Stimulated activated effector memory CD8-positive, alpha-beta T cell treated with anti-CD3 and anti-CD28 coated beads, Interleukin-12 subunit alpha, Interleukin-12 subunit beta, amount 100 ng/mL, for 72 hours (primary cell): ENCODE measurements at places on chromosomes 2 and 18.

DNA sequence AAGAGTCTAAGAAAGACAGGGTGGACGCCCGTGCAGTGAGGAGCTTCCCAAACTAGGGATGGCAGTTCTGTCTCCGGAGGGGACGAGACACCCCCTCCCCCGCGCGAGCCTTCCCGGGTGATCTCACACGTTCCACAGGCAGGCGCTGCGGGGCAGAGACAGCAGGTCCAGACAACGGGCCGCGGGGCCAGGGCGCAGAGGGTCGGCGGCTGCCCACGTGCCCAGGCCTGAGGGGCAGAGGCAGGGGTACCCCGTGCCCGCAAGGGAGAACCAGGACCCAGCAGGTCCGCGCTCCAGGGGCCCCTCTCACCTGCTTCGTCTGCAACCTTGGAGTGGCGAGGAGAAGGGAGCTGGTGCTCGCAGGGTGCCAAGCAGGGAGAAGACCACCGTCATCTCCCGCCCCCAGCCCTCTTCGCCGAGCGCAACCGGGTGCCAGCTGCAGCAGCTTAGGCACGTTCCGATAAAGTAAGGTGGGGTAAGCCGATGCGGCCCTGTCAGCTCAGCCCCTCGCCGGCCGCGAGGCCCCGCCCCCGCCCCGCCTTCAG, at the start of gene GPR155:
GPR155 (minus strand) TSS at position 467 of the 545 bp plus-strand sequence. CDS start 5,073 bp downstream, outside the sequence.
- no peak for DNase-seq

DNA sequence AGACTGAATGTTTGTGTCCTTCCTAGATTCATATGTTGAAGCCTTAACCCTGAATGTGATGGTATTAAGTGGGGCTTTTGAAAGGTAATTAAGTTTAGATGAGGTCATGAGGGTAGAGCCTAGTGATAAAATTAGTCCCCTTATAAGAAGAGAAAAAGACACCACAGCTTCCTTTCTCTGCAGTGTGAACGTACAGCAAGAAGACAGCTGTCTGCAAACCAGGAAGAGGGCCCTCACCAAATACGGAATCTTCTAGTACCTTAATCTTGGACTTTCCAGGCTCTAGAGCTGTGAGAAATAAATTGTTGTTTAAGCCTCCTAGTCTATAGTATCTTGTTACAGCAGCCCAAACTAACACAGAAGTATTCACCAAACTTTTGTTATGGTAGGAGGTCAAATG, 57.1 kb upstream of the CYTIP start:
- no peak for DNase-seq

- no peak for DNase-seq
Observed at GRCh38 chr2:74872389-74872836, 38.5 kb downstream of the HK2 start.

- no peak for DNase-seq
Observed at GRCh38 chr2:240687741-240688552, 3.7 kb upstream of the AQP12A start.

GRCh38 chr2:157627594-157628476, 829 bp downstream of the ACVR1C start:
- DNase-seq = peak; percentile 11

- no peak for DNase-seq
Observed at GRCh38 chr2:27708666-27709065, 45.0 kb downstream of the SLC4A1AP start.

GRCh38 chr2:142321706-142322280, 191.0 kb upstream of the LRP1B start:
- no peak for DNase-seq

- DNase-seq = no peak
Observed at GRCh38 chr18:35141567-35142274, 99.1 kb upstream of the ZNF397 start.

DNA sequence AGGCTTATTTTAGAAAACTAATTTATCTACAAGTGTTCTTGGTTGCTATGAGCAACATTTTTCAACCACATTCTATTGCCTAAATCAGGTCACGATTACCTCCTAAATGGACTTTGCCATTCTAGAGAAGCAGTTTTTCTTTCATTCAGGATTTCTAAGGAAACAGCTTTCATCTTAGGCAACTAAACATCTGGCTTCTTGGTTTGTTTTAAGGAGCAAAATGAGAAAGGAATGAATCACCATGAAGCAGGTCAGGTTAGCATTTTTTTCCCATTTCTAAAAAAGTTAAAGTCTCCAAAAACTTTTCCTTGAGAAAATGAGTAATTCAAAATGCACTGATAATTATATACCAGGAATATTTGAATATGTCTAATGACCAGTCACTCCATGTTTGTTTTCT, 114.8 kb downstream of the GAREM1 start:
- no peak for DNase-seq

- DNase-seq = no peak
Observed at GRCh38 chr2:99468155-99468554, 21.7 kb downstream of the REV1 start.

- DNase-seq = no peak
Observed at GRCh38 chr2:45182667-45183295, 173.5 kb upstream of the SIX2 start.

DNA sequence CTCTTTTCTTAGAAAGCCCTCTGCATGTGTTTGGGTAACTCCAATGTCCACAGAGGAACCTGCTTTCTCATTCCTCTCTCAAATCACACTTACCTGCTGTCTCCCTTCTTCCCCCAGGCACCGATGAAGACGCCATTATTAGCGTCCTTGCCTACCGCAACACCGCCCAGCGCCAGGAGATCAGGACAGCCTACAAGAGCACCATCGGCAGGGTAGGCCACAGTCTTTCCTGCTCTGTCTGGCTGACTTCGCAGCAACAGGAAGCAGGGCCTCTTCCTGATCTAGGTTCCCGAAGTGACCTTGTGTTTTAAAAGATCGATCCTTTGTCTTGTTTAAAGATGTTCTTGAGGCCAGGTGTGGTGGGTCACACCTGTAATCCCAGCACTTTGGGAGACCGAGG, 25.0 kb upstream of the GMCL1 start:
- DNase-seq = peak; percentile 38

DNA sequence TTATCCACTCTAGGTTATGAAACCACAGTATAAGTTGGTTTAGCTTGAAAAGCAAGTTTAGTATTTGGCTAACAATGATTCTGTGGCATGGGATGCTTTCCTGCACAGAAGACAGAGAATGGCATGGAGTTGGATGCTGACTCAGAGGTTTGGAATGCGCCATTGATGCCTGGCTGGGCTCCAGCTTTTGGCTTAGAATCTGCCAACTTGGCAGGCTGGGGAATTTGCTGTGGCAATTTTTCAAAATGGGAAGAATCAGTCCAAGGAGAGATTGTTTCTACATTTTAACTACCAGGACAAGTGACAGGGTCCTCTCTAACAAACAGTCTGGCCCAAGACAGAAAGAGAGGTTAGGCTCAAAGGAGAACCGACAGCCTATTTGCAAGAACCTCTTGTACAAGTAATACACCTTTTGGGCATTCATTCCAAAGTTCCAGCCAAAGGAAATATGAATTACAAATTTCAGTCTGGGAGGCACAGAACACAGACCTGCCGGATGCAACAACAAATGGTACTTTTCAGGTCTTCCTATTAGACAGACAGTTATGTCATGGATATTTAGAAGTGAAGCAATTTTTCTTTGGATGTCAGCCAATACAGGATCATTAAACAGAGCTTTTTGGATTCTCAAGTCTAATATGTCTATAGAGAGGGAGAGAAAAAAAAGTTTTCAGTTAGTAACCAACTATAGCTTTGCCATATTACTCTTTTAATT, 1027.7 kb downstream of the TMEM182 start:
- DNase-seq = no peak

GRCh38 chr18:37314534-37314933, 251.1 kb downstream of the CELF4 start:
- DNase-seq = no peak

DNA sequence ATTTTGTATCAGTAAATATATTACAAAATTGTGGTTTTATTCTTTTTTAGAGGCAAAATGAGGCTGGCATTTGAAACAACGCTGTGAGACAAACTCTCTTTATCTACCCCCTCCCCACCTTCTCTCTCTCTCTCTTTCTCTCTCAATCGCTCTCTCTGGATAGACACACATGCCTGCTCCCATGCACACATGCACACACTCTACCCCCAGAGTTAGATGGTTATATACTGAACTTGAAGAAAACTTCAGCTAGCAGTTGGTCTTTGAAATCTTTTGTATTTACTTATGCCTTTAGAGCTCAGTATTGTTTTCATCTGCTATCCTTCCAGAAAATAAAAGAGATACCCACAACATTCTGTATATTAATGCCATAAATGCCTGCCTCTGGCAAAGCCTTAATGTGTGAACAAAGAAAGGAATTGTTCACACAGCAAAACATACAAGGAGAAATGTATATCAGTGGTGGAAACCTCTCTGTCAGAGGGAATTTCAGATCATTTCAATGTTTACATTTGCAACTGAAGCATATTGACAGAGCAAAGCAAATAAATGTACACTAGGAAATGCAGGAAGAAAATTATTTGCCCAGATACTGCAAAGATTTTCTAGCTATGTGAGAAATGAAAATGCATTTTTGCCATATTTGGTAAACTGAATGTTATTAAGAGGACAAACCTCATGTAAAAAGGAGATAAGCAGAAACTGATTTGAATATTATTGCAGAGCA, 217.0 kb upstream of the UBE2E3 start:
- DNase-seq = no peak

DNA sequence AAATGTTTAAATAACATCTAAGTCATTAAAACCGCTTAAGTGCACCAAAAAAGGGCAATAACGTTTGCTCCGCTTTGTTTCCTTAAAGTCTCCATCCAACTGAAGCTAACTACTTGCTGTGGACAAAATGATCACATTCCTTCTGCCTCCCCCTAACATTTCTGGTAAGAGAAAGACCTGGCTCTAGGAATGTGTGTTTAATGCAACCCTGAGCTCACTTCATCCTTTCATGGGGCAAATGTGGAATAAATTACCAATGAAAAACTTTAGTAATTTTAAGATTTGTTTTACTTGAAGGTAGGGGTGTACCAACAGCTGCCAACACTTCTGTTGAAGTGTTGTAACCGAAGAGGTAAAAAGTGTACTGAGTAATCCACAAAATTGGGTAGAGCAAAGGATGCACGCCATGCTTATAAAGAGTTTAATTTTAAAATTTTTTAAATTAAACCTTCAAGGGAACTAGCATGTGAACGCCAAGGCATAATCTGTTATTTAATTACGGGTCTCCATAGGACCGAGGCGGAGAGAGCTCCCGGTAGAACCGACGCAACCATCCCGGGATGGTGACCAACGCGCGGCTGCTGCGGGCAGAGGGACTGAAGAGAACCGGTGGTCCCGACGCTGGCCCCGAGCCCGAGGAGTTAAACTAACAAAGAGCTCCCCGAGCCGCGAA, 1.1 kb downstream of the HNRNPLL start:
- no peak for DNase-seq

DNA sequence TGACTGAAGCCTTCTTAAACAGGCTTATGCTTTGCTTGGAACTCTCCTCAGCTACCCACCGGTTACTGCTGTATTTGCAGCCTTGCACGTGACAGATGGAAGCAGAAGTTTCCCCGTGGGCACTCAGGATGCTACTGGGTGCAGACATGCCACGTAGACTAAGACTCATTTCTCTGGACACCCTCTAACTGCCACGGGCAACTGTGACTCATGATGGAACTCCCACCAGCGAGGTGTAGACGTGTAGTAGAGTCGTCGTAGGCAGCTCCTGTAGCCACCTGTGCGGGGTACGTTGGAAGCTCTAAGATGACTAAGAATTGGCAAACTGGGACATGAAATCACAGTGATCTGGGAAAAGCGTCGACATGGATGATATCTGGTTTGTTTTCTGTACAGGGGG, 27.5 kb downstream of the TSHZ1 start:
- DNase-seq = no peak

- no peak for DNase-seq
Observed at GRCh38 chr18:73120626-73121025, 252.8 kb upstream of the NETO1 start.

DNA sequence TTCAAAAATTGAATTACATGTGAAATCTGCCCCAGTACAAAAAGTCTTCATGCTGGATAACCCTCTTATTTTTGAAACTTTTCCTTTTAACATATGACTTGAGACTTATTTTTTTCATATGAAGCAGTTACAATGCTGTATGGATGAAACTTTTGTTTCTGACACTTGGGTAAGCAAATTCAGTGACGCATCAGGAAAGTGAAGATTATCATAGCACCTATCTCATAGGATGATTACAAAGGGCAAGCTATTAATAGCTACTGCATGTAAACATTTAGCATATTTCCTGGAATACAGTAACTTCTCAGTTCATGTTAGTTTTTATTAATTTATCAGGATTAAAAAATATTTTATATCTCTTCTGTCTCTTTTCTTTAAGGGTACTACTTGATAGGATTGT, 1109.2 kb downstream of the LRP1B start:
- DNase-seq = no peak

- DNase-seq = no peak
Observed at GRCh38 chr18:12422936-12423335, 15.2 kb downstream of the PRELID3A start.

DNA sequence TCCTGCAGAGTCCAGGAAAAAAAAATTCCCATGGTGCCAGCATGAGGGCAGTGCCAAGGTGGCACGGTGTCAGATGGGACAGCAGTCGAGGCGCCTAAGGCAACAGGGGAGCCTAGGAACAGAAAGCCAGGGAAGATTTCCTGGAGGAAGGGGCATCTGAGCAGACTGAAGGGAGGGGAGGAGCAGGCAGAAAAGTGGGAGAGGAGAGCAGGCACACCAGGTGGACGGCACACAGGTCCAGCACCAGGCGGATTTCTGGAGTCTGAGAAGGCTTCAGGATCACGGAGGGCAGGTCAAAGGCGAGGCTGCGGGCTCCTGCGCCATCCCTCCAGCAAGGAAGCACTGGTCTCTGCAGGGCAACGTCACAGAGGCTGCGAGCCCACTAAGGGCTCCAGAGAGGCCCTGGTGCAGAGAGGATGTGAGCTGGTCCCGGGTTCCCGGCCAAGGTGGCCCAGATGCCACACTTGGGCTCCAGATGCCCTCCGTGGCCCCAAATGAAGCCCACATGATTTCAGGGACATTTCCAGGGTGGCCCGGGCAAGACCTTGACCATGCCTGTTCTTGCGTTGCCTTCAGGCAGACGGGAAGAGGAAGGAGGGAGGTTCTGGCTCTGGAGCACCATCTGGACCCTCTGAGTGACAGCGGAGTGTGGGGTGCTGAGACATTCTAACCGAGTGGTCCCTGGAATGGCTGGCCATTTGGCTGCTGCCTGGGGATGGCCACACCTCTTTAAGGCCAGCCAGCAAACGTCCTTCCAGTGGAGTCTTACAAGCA, 4.1 kb downstream of the HS6ST1 start:
- peak; percentile 1 for DNase-seq

DNA sequence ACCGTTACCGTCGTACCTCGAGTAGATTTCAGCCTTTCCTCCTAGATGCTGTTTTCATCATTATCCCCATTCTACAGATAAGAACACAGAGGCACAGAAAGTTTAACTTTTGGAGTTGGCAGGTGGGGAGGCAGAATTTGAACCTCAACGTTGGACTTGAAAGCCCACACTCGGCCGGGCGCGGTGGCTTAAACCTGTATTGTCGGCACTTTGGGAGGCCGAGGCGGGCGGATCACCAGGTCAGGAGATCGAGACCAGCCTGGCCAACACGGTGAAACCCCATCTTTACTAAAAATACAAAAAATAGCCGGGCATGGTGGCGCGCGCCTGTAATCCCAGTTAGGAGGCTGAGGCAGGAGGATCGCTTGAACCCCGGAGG, 11.5 kb downstream of the CATIP start:
- no peak for DNase-seq
